Activated naive CD4-positive, alpha-beta T cell treated with anti-CD3 and anti-CD28 coated beads, Interleukin-2, amount 10 ng/mL, durations not matched to agents 7 days and 5 days (primary cell): ENCODE measurements at places on chromosomes 4 and X.
A peak's percentile ranks its signal among the peaks of the same experiment; 100 is the strongest.

DNA sequence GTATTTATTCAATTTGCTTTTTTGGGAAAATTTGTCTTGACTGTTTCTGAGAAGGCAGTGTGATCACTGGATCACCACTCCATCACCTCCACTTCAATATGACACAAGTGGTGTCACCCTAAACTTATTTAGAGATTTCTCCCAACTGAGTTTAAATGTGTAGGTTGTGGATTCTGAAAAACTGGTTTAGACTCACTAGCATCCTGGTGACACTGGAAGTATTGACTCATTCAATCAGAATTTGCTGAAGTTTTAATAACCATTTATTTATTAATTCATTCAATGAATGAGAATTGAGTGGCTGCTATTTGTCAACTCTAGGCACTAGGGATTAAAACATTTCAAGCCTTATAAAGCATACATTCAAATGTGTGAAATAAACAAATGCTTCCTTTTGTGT lies 819.1 kb upstream of the EPHA5 start:
- DNase-seq, result no peak

- no peak for DNase-seq
Measured at GRCh38 chr4:138592796-138593195, 350.6 kb upstream of the SLC7A11 start.

DNA sequence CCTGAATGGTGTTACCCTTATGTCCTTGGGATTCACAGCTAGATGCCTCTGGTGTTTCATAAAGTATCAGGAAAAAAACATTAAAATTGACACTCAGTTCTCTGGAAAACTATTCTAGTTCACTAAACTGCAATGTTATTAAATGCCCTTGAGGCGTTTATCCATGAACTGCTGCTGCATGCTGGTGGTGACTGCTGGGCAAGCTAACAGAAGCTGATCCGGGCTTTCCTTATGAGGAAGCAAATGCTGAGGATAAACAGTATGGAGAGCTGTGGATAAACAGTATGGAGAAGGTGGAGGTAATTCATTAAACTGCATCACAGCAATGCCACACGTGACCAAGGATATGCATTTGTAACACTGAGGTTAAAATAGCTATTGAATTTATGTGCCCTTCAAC lies 227.0 kb downstream of the NR3C2 start:
- DNase-seq, result no peak

GRCh38 chr4:88341227-88342192 lies 37.1 kb upstream of the HERC6 start:
- no peak for DNase-seq

DNA sequence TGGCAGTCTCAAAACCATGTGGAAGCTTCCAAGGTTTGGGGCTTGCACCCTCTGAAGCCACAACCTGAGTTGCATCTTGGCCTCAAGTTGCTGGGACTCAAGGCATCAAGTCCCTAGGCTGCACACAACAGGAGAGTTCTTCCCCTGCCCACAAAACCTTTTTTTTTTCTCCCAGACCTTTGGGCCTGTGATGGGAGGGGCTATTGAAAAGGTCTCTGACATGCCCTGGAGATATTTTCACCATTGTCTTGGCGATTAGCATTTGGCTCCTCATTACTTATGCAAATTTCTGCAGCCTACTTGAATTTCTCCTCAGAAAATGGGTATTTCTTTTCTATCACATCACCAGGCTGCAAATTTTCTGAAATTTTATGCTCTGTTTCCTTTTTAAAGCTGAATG lies 349.5 kb upstream of the EDA2R start:
- DNase-seq, result no peak

DNA sequence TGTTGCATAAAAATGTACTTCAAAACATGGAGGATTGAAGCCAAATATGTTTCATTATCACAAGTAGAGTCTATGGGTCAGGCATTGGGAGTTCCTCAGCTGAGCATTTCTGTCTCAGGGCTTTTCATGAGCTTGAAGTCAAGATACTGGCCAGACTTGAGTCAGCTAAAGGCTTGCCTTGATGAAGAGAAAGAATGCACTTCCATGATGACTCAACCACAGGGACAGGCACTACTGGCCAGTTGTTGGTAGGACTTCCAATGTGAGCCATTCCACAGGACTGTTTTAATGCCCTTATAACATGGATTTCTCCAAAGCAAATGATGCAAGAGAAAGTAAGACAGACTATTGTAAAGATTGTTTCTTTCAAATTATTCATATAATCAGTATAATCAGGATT lies 895.6 kb downstream of the RAB28 start:
- no peak for DNase-seq

DNA sequence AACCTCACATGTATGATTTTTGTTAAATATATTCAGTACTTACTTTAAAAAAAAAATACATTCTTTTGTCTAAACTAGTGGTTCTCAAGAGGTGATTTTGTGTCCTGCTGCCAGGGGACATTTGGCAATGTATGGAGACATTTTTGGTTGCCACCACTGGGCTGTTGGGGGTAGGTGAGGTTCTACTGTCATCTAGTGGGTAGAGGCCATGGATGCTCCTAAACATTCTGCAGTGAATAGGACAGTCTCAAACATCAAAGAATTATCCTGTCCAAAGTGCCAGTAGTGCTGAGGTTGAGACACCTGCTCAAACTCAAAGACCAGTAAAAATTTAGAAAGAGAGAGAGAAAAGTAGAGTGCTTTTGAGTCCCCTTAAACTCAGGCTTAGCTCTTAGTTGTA lies 32.9 kb upstream of the PGM2 start:
- peak; percentile 25 for DNase-seq

DNA sequence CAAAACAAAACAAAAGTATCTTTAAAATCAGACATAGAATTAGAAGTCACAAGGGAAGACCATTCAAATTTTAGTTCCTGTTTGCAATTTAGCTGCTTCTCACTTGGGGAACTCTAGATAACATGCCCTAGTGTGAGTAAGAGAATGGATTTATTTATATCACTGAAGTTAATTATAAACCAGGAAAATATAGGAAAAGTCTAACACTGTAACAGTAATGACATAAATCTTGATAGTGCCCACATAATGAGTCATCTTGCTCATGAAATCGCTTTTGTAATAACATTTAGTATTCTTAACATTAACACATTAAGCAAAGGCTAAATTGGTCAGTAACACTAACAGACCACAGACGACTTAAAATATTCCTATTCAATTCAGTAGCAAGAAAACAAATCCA lies 710.7 kb downstream of the STPG2 start:
- DNase-seq, result no peak

- no peak for DNase-seq
Measured at GRCh38 chr4:145898926-145899531, 39.6 kb downstream of the ZNF827 start.

GRCh38 chr4:11074581-11075241 lies 354.0 kb downstream of the HS3ST1 start:
- no peak for DNase-seq

DNA sequence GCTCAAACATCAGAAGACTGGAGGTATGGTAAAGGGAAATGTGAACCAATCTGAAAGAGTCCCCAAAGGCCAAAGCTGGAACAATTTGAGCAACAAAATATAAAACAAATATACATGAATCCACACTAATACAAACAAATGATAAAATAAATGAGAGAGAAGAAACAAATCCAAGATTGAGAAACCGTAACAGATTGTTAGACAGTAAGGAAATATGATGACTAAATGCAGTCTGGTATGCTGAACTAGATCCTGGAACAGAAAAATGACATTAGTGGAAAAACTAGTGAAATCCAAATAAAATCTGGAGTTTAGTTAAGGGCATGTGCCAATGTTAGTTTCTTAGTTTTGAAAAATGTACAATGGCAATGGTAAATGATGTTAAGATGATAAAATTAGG lies 15.9 kb downstream of the PPA2 start:
- no peak for DNase-seq

DNA sequence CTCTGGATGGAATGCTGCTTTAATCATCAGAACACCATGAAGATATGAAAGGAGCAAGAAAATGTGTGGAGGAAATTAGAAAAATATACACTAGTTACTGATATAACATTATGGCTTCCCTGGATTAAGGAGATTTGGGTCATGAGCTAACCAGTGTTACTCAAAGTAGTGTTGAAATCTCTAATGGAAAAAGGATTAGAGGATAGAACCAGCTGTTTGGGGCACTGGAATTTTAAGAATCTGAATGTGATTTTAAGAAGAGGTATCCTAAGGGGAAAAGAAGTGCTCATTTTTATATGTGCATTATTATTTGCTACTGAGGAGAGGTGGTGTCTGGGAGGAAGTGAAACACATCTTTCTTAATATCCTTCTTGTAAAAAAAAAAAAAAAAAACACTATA lies 164.1 kb upstream of the PPARGC1A start:
- no peak for DNase-seq

DNA sequence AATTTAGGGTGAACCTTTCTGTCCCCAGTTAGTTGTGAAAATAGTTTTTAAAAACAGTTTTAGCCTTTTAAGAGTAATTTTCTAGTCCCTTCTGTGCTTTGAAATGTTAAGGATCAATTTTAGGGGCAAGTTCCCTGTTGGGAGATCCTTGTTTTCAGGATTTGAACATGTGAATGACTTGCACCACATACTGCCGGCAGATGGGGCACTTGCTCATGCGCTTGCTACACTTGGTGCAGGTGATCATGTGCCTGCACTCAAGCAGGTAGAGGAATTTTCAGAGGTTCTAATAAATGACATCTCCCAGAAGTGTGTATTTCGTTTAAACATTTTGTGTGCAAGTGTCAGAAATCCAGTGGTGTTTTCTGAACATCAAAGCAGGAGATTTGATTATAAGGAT lies 195.9 kb downstream of the CHM start:
- DNase-seq, result peak; percentile 40

- DNase-seq, result peak; percentile 82
Measured at GRCh38 chrX:101617211-101618191, at the start of gene ARMCX6. TSS of gene ARMCX6 (minus strand) at chrX:101618000. CDS start at chrX:101616620, 1,380 bp downstream.

- no peak for DNase-seq
Measured at GRCh38 chr4:183132865-183133264, 33.8 kb downstream of the WWC2 start.

GRCh38 chrX:9310616-9311015 lies 154.2 kb upstream of the TBL1X start:
- DNase-seq, result no peak

DNA sequence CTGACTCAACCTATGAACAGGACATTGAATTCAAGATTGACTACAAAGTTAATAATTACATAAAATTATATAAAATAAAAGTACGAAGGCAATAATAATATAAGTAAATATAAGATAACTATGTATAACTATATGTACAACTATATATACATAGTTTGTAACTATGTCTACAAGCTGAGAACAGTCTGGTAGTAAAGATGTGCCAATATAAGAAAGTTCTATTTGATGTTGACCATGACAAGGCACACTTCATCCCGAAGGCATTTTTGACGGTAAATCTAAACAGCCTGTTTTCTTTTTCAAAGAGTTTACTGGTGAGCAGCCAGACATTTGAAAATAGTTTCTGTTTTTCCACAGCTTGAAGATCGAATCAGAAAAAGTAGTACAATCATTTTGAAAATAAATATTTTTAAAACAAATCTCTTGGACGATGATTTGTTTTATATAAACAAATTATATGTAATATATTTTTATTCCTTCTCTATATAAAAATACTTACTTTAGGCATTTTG lies 112.9 kb downstream of the CEP44 start:
- no peak for DNase-seq

DNA sequence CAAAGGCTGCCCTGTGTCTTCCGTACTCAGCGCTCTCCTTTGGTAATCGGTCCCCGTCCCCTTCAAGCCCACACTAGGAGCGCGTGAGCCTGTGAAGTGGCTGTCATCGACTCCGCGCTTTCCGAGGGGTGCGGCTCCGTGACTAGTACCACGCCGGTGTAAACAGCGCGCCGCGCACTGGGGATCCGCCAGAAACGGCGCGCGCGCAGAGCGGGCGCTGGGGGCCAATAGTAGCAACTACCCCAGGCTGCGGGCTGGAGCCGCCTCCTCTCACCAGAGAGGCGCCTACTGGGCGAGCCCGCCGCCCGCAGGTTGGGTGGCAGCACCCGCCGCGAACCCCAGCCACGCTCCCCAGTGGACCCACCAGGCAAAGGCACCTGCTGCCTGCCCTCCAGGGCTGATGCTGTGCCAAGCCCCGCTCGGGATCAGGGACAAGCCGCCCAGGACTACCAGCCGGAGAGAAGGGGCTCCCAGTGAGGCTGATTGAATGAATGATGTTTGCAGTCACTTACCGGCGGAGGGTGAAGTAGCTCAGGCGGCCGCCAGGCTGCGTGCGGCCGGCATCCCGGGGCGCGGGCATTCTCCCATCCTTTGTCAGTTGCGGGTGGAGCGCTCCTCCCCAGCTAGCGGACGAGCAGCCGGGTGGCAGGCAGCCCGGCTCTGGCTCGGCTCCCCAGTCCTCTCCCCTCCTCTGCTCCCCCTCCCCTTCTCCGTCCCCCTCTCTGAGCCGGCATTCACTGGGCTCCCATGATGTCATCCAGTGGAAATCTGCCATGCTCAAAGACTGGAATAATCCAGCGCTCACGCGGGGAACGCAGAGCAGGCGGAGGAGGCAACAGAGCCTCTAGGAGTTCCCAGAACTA lies 370.3 kb upstream of the SMIM31 start:
- DNase-seq, result no peak

DNA sequence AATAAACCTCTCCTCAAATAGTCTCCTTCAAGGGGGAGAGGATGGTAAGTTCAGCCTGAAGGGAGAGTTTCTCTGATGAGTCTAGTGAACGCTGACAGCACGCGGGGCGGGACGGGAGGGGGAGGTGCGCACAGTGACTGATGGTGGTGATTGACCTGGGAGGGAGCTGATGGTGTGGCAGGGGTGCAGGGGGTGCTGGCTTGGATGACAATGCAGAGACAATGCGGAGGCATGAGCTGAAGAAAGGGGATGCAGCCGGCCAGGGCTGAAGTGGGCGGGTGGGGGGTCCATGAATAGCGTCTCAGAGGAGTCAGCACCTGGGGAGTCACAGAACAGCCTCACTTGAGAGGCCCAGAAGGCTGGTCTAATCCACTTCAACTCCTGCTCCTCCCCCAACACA lies 142.5 kb upstream of the PJA1 start:
- no peak for DNase-seq

GRCh38 chrX:3143043-3143799 lies 102.0 kb downstream of the ARSF start:
- no peak for DNase-seq

- DNase-seq, result no peak
Measured at GRCh38 chrX:91434351-91435168, at the start of gene PABPC5. TSS of gene PABPC5 (plus strand) at chrX:91434839. CDS start at chrX:91435578, 739 bp downstream.
